Fibroblast of skin of left biceps (primary cell): ENCODE measurements at places on chromosomes 13 and 19.

DNA sequence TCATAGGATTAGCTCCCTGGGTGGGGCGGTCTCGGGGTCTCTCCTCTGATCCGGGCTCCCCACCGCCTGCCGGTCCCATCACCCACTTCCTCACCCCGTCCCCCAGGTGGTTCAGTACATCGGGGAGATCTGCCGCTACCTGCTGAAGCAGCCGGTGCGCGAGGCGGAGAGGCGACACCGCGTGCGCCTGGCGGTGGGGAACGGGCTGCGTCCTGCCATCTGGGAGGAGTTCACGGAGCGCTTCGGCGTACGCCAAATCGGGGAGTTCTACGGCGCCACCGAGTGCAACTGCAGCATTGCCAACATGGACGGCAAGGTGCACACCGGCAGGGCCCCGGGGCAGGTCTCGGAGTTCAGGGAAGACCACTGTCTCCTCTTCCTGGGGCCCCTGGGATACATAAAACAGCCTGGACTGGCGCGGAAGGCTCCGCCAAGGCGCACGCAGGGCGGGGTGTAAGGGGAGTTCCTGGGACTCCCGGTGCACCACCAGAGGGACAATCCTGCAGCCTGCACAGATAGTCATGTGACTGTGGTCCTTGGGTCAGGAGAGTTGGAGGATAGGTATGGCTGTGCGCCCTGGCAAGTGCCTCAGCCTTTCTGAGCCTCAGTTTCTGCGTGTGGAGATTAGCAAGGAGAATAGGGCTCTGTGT, 14.2 kb upstream of the PGLS start:
- DNase-seq = no peak

- no peak for DNase-seq
Observed at GRCh38 chr19:21462540-21462939, 42.9 kb upstream of the ZNF429 start.

- peak; percentile 43 for DNase-seq
Observed at GRCh38 chr19:7871437-7872305, 2.5 kb downstream of the PRR36 start.

DNA sequence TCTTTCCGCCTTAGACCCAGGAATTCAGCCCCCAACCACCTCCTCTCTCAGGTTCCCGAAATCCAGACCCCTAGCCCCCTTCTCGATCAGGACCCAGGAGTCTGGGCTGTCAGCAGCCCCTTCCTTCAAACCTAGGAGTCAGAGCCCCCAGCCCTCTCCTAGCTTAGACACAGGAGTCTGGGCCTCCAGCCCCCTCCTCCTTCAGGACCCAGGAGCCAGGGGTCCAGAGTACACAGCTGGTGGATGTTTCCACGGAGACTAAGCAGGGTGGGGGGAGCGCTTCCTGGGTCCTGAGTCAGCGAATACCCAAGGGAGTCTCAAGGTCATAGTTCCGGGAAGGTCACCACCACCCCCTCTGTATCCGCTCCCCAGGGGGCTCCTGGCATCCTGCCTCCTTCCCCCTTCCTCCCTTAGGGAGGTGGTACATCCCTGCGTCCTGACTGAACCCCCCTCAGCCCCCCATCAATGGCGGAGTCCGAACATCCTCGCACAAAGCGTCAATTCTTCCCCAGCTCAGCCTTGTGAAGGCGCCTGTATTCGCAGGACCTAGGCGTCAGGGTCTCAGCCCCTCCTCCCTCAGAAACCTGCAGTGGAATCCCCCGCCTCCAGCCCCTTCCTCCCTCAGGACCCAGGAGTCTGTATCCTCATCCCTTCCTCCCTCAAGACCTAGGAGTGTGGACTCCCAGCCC, 4.6 kb downstream of the CADM4 start:
- DNase-seq = no peak

- no peak for DNase-seq
Observed at GRCh38 chr19:14505488-14506239, 9.7 kb upstream of the GIPC1 start.

- peak; percentile 47 for DNase-seq
Observed at GRCh38 chr19:16327911-16328823, 3.5 kb downstream of the KLF2 start.

- DNase-seq = no peak
Observed at GRCh38 chr19:7130043-7130442, 60.5 kb downstream of the ZNF557 start.

DNA sequence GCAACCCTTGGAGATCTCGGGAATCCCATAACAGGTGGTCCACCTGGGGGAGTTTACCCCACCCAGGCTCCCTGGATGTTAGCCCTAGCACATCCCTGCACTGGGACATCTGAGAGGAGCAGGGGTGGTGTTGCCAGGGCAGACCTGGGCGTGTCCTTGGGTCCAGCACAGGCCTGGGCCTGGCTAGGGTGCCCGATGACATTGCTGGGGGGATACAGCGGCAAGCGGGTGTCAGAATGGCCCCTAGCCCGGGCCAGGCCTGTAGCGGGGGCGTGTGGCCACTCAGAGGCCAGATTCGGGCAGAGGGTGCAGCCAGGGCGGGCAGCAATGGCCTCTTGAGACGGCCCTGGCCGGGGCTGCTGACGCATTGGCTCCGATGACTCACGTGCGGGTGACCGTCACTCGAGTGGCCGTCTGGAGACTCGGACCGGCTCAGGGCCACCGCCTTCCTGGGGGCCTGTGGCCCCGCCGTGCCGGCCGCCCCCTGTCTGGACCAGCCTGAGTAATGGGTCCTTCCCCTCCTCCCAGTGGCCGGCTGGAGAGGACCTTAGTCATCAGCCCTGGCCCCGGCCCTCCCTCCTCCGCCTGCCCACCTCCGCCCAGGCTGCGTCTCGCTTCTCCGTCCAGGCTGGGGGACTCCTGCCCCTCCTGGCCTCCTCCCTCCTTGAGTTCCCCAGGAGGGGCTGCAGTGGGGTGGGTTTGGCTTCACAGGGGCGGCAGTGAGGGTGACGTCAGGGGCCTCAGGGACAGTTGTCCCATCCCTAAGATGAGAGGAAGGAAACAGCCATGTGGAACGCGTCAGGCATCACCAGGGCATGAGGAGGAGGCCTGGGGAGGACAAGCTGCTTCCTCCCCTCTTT, 23.2 kb upstream of the CRTC1 start:
- DNase-seq = no peak

DNA sequence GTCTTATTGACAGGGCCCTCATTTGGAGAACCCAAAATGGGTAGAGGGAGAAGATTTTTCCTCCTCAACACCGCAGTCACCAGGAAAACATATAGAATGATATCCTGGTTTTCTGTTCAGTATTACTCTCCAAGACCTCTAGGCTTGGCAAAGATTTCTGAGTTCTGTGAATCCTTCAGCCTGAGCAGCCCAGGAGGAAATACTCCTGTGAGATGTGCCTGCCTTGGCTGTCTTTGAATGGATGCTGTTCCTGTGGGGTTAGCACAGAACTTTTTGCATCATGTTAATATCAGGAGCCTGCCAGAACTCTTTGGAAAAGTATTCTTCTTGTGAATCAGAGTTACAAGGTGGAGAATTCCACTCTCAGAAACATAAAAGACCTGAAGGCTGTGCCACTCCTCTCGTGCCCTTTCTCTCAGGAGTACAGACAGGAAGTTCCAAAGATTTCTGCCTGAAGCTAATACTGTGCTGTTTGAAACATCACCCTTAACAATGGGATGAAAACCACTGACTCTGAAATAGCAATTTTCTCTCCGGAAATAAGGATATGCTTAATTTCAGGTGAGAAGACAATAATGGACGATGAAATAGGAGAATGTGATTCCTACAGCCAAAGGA, 520.1 kb upstream of the NBEA start:
- DNase-seq = no peak

- no peak for DNase-seq
Observed at GRCh38 chr13:31092646-31093045, 69.1 kb downstream of the HSPH1 start.

GRCh38 chr19:18262917-18263316, 11.3 kb downstream of the IQCN start:
- DNase-seq = no peak

- no peak for DNase-seq
Observed at GRCh38 chr13:32206097-32206740, 108.9 kb downstream of the ZAR1L start.

GRCh38 chr13:98480915-98481877, 95.7 kb downstream of the STK24 start:
- DNase-seq = no peak

- DNase-seq = no peak
Observed at GRCh38 chr13:22108979-22109378, 438.1 kb downstream of the FGF9 start.

DNA sequence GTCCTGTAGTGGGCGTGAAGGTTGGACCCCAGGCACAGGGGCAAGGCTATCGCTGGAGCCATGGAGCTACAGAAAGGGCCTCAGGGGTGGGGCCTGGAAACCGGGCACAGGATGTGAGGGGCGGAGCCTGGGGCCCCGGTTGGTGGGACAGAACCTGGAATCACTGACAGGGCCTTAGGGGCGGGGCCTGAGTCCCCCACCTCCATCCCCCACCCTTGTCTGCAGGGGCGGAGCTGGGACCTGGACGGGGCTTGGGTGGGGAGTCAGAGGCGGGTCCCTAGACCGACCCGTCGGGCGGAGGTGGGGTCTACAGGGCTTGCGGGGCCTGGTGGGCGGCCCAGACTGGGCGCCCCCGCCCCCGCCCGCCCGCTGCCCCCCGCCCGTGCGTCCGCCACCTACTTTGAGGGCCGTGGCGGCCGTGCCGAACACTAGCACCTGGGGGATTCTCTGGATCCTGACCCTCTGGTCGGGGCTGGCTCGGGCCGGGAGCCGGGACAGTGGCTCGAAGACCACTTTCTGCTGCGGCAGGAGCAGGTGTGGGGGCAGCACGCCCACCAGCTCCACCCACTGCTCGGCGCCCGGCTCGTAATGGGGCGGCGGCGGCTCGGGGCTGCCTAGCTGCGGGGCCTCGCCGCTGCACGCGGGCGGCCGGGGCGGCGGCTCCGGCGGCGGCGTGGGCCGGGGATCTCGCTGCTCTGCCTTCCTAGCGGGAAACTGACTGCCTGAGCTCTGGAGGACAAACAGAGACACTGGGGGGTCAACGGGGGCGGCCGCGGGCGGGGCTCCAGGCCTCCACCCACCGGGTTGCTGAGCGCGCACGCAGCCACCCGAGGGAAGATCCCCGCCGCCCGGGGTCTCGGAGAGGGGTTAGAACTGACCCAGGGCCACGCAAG, 26.3 kb downstream of the DCAF15 start:
- DNase-seq = peak; percentile 14

- DNase-seq = no peak
Observed at GRCh38 chr19:29876414-29876813, 64.6 kb downstream of the CCNE1 start.

DNA sequence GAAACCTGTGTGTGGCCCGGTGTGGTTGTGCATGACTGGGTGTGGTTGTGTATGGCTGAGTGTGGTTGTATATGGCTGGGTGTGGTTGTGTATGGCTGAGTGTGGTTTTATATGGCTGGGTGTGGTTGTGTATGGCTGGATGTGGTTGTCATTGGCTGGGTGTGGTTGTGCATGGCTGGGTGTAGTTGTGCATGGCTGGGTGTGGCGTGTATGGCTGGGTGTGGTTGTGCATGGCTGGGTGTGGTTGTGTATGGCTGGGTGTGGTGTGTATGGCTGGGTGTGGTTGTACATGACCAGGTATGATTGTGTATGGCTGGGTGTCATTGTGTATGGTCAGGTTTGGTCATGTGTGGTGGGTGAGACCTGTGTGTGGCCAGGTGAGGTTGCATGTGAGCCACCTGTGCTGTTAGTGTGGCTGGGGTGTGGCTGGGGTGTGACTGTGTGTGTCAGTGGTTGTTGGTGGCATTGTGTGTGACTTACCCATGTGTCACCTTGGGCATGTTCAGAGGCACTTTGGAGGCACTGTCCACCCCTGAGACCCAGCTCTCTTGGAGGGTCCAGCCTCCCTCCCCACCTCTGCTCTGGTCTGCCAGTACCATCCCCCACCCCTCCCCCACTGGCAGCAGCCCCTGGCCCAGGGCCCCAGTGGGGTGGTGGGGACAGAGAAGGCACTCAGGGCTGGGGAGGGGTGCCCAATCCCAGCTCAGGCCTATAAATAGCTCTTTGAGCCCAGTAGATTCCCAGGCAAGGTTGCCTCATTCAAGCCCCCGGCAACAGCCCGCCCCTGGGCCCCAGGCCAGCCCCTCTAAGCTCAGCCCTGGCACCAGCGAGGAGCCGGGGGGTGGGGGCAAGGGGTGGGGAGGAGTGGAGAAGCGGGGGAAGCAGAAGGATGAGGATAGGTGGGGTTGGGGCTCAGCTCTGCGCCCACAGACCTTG, 3.9 kb upstream of the NCAN start:
- DNase-seq = no peak

DNA sequence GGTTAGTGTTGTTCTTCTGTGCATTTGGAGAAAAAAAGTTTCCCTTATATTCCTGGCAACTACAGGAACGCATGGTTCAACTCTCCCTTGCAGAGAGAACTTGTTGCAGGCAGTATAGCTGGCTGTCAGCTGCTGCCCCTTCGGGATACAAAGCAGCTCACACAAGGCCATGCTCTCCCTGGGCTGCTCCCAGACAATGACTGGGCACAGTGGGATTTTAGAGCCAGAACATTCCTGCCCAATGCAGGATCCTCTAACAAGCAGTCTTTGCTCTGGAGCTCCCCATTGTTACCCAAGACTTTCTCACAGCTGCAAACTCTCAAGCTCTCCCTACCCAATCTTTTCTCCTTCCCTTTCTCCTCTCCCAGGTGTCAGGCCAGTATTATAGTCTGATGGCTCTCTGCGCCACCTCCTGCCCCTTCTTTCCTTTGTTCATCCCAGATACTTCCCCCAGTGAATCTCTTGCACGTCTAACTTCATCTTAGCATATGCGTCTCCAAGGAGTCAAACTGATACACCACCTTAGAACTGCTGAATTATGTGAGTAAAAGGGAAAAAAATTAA, 27.5 kb upstream of the SERPINE3 start:
- DNase-seq = no peak

- no peak for DNase-seq
Observed at GRCh38 chr19:18069383-18069782, 17.4 kb downstream of the IL12RB1 start.

- peak; percentile 12 for DNase-seq
Observed at GRCh38 chr13:80871481-80871880, 530.6 kb upstream of the SPRY2 start.

DNA sequence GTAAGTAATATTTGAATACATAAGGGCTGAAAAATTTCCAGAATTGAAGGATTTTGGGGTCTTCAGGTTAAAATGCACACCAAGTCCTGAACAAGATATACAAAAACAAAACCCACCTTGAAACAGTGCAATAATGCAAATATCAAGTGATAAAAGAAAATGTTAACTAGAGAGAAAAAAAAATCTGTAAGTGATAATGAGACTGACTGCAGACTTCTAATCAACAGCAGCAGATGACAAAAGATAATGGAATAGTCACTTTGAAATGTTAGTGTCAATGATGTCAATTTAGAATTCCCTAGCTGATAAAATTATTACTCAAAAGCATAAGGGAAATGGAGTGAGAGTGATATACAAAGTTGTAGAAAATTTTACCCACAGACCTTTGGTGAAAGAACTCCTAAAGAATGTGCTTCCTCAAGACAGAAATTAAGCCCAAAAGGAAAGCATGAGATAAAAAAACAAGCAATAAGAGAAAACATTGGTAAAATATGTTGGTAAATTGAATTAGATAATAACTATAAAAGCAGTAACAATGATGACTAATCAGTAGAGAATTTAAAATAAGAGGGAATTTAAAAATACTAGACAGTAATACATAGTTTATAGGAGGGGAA, 12.4 kb upstream of the DGKH start:
- no peak for DNase-seq

- DNase-seq = no peak
Observed at GRCh38 chr13:24161010-24161775, 673 bp downstream of the SPATA13 start.
